ENCODE measurements at places on chromosomes 3 and 15.

DNA sequence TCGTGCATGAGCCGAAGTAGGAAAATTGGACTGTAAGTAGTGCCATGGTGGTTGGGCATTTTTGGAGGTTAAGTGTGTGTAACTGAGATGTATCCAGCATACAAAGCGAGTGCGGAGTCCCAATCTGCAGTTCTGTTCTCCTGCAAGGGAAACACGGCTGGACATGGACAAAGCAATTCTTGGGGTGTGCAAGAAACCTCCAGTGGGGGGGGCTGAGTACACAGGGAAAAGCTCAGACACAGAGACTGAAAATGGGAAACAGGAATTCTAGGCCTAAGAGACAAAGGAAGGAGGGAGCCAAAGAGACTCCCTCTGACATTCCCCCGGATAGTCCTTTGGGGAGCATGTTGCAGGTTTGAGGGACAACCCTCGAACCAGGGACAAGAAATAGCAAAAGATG lies 83.2 kb upstream of the PLSCR4 start:
- DNase-seq: peak; percentile 45

DNA sequence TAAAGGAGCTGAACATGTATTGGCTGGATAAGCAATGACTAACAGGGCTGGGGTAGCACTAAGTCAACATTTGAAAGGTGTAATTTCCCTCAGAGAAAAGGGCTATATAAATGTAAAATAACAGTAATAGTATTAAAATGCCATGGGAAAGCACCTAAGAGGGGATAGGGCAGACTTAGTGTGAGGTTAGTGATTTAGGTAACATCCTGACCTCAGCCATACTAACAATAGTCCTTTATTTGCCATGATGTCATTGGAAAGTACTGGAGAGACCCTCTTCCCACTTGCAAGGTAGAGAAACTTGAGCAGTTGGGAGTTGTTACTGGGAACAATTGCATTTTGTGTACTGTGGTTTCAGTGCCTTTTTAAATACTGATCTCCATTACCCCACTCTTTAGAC lies 103.4 kb downstream of the LSAMP start:
- no peak for DNase-seq

GRCh38 chr15:74863239-74864056 lies 9.7 kb downstream of the SCAMP2 start:
- peak; percentile 63 for DNase-seq

DNA sequence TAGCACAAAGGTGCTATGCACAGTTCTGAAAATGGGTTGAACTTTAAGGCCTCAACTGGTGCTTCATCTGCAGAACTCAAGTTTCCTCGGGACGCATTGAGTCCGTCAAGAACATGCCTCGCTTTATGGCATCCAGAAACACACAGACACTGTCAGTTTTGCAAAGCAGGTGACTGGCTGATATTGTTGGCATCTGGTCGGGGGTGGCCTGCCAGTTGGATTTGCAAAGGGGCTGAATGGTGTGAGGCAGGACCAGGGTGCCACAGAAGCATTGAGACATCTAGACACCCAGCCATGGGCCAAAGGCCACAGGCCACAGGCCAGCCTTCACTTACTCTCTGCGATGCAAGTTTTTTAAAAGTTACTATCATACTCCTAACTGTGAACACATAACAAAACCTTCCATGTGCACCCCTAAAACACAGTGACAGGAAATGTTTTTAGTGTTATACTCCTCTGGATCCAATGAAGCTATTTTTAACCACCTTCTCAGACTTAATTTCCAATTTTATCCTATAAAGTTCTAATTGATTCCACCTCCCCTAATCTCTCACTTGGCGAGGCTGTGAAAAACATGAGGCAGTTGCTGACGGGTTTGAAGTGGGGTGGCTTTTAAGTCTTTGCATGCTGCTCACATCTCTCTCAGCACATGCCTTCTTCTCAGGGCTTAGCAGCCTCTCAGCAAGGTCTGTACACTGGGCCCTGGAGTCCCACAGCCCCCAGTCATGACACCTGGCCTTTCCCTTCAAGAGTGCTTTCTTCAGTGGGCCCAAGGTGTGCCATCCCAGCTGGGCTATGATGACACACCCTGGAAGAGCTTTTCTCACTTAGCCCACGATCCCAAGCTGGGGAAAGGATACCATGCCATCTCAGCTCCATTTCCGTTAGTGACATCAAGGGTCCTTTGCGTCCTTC lies 38.5 kb upstream of the DUSP7 start:
- no peak for DNase-seq

GRCh38 chr15:68983961-68984481 lies 30.5 kb upstream of the NOX5 start:
- no peak for DNase-seq

- DNase-seq: no peak
Observed at GRCh38 chr3:143237077-143237627, 117.6 kb downstream of the CHST2 start.

DNA sequence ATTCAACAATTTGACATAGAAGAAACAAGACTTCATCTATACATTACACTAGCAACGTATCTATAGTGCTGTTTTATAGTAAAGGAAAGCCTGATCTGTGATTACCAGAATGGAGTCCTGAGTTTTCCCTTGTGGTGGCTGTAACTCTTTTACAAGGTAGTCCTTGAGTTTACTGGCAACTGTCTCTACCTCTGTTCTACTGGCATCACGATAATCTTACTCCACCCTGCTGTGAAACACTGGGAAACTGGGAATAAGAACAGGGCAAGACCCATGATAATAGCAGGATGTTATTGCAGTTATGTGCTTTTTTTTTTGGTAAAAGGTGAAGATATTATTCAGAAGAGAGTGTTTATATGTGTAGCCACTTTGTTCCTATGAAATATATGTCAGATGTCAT lies 12.4 kb upstream of the HHLA2 start:
- DNase-seq: no peak

DNA sequence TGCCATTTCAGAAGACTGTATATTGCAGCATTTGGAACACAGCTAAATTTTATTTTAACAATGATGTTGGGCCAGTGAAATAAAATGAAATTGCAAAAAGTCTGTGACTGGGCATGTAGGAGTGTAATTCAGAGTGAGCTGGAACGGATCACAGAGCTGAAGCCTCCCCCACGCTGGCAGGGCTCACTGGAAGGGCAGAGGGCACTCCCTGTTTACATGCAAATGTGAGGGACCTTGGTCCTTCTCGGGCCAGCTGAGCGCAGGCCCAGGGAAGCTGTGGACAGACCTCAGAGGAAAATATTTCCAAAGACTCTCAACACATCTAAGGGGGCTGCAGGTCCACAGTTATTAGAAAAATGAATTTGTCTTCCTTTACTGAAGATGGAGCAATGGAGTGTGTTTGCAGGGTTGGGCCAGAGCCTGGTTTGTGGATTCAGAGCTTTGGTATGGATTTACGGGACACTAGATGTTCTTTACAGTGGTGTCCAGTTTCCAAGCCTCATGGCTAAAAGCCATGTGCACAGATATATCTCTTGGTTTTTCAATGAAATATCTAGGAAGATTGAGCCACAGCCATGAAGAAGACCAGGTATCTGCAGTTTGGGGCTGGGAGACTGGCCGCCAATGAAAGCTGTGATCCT lies 32.0 kb downstream of the TRPM1 start:
- no peak for DNase-seq

DNA sequence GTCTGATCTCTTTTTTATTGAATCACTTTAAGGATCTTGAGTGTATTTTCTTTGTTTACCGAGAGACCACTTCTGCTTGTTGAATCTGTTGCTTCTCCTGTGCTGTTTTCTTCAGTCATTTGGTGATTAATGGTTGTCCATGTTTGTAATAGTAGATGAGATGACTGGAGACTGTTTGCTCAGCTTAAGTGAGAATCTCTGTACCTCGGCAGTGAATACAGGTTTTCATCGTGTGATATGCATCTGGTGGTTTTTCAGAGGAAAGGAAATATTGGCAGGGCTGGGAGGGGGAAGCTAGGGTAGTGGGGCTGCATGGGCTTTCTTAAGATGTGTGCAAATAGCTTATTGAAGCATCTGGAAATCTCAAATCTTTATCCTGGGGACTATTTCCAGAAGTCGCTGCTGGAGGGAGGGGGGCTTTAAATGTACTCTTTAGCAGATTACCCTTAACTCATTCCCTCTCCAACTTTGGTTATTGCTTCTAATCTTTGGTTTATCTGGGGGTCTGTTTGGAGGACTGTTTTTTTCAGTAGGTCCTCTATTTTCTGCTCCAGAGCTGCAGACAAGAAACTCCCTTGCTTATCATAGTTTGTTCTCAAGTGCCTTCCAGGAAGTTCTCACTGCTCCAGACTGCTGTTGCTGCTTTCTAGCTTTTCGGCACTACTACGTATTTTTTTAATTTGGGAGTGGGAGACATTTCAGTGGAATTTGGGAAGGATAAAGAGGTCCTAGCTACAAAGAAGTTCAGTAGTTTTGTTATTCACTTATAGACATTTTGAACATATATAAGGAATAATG lies 19.4 kb downstream of the CMTM8 start:
- DNase-seq: no peak

DNA sequence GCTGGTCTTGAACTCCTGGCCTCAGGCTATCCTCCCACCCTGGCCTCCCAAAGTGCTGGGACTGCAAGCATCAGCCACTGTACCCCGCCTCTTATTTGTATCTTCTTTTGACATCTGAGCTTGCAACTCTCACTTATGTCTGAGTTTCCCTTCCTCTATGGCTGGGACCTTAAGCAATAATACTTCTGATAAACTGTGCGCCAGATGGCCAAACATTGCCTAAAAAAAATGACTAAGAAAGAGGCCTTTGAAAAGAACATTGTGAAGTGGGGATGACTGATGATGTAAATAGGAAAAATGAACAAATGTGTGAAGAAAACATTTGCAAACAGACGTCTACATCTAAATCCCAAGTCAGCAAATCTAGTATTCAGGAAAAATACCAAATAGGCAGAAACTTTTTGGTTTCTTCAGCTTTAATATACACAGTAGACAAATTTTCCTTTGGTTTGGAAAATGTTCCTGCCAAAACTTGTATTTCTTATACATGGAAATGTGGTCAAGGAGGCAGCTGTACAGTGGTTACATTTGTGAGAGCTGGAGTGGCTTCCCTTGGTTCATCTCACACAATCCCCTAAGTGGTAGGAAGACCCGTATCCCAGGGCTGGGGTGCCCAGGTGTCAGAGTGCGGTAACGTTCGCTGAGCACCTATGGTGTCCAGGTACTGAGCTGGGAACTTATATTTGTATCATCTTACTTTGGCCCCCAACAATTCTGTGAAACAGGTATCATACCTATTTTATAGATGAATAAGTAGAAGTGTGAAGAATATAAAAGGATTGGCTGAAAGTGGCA lies 11.6 kb upstream of the TFRC start:
- DNase-seq: peak; percentile 11

DNA sequence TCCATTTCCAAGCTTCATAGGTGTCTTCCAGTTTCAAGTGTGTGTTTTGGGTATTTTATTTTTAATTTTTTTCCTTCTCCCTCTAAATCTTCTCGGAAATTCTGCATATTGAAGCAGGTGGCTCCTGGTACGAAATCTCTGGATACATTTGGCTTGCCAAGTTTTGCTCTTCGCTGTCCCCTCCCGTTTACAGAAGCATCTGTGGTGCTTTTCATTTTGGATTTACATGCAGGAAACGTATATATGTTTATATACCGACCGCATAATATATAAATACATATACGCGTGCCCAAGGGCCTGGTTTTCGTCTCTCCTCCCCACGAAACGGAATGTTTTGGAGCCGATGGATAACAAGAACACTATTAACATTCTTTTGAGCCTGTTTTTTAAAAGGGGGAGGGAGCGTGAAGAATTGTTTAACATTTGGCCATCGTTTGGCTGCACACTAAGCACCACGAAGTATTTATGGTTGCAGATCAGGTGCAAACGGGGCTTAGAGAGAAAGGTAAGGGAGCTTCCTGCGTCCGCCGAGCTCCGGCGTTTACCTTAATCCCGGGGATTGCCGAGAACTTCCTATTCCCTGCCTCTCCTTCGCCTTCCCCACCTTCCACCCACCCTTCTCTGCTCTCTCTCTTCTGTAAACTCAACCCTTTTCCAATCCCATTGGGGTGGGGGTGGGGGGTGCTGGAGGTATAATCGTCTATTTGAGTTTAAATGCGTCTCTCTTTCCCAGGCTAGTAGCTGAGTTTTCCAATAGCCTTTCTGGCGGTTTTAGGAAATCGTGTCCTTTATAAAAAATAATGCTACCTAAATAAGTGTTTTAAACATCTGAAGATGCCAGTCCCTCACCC lies 1.1 kb upstream of the NLGN1 start:
- DNase-seq: peak; percentile 25

DNA sequence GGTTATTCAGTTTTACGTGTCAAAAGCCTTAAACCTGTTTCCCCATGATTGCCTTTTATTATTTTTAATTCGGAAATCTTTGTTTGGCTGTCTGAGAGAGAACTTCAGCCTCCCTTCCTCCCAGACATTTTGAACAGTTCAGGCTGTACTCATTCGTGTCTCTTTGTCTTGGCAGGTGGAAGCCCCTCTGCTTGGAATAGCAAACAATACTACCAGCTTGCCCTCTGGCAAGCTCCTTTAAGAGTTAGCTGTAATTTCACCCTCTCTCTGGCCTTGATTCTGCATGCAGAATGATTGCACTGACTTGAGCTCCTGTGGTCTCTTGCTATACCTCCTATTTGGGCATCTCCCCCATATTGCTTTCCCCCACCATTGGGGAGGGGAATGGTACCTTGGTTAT lies 11.7 kb downstream of the IGF1R start:
- no peak for DNase-seq

- DNase-seq: no peak
Observed at GRCh38 chr15:64386291-64386690, 1.3 kb upstream of the TRIP4 start.

- DNase-seq: no peak
Observed at GRCh38 chr15:42080919-42081830, 13.2 kb downstream of the PLA2G4D start.

DNA sequence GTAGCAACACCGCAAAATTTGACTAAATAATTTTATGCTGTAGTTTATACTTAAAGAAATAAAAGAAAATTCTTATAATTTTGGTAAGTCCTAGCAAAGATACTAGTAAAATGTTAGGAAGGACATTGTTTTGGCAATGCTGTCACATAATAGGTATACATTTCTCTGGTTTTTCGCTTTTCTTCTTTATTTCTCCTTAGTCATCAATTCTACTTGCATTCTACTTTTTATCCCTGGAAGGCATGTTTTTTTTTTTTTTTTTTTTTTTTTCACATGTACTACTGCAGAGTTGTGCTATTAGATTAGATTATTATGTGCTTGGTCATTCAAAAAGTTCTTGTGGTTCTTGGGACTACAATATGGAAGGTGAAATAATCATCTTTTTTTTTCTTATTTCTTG lies 1421.2 kb downstream of the SI start:
- no peak for DNase-seq

- no peak for DNase-seq
Observed at GRCh38 chr3:7695049-7695448, 806.6 kb upstream of the LMCD1 start.

All from MCF 10A (cell line).